Stimulated activated naive CD4-positive, alpha-beta T cell treated with Interleukin-2 at 50 U/mL for 16 hours (primary cell): ENCODE measurements at places on chromosomes 16 and 17.

GRCh38 chr16:89923640-89924296 is 626 bp downstream of the TUBB3 start:
- DNase-seq: no peak

GRCh38 chr17:64024215-64024654 is 3.8 kb upstream of the ICAM2 start:
- DNase-seq: no peak

- peak; percentile 23 for DNase-seq
These were observed 10.4 kb downstream of the PRR11 start for GRCh38 chr17:59165933-59166342.

DNA sequence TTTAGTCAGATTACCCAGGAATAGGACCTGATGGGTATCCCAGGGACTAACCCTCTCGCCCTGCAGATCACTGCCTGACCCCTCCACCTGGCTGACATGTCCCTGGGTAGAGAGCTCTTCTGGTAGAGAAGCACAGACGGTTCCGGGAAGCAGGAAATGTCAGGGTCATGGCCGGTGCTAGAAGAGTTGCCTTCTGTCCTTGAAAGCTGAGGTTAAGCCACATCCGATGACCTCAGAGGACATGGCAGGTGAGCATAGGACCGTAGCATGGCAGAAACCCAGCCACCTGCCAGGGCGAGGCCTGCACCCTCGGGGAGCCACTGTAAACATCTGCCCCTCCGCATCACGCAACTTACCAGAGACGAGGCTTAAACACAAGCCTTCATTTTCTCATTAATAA is 483.7 kb downstream of the SOX9 start:
- no peak for DNase-seq

GRCh38 chr16:66843191-66843590 is 1.0 kb upstream of the CA7 start:
- no peak for DNase-seq

GRCh38 chr17:43365356-43365755 is 33.4 kb upstream of the ARL4D start:
- DNase-seq: no peak

GRCh38 chr17:76146053-76146851 is 5.2 kb upstream of the FOXJ1 start:
- DNase-seq: no peak

DNA sequence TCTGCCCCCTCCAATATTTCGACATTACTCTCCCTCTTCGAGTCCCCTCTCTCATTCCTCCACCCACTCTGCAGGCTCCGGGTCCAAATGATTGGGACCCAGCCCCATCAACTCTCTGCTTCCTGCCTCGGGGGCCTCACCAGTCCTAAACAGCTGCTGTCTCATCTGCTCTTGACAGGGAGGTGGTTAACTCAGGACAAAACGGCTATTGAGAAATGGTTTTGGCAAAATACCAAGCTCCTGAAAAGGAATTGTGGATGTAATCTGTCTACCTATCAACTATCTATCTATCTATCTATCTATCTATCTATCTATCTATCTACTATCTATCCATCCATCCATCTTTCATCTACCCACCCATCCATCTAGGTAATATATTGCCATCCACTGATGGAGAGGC is 2.2 kb downstream of the CD300H start:
- no peak for DNase-seq

DNA sequence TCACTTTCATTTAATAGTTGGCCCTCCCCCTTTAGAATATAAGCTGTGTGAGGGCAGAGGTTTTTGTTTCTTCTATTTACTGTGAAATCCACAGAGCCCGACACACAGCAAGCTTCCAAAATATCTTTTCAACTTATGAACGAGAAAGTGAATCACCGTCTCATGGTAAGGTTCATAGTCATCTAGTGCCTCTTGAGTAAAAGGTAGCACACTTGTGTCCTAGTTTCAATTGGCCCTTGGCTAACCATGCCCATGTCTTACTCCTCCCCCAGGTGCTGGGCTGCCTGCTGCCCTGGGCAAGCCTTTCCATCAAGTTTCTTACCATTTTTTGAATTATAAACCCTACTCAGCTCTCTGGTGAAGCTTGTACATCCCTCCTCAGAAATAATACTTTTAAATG is 12.4 kb upstream of the GP2 start:
- DNase-seq: no peak

- no peak for DNase-seq
These were observed 13.3 kb downstream of the ACACA start for GRCh38 chr17:37393352-37393751.
